ENCODE measurements at places on chromosomes 13 and 19.

DNA sequence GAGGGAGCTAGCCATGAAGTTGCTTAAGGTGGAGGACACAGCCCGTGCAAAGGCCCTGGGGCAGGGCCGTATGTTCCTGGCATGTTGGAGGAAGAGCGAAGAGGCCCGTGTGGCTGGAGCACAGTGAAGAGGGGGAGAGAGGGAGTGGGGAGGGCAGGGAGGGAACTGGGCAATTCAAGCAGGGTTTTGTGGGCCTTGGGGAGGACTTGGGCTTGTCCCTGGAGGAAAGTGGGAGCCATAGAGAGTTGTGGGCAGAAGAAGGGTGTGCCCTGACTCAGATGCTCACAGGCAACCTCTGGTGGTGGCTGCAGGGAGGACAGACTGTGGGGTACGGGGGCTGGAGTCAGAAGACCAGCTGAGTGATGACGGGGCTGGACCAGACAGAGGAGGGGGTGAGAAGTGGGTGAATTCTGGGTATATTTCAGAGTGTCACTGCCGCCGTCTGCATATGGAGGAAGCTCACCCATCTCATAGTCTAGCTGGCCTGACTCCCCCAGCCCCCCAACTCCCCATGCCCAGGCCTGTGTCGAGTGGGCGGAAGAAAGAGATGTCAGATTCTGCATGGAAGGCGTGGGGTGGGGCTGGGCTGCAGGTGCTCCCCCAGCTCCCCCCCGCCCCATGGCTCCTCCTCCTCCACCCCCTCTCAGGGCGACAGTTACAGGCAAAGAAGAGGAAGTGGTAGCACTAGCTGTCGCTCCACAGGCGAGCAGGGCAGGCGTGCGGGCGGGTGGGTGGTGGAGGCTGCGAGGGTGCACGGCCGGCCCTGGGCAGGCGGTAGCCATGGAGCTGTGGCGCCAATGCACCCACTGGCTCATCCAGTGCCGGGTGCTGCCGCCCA lies at the start of gene VAV1:
TSS of gene VAV1 (plus strand) at position 681 of the 838 bp plus-strand sequence. CDS start at position 781, 100 bp downstream.
- DNase-seq = peak; percentile 79

DNA sequence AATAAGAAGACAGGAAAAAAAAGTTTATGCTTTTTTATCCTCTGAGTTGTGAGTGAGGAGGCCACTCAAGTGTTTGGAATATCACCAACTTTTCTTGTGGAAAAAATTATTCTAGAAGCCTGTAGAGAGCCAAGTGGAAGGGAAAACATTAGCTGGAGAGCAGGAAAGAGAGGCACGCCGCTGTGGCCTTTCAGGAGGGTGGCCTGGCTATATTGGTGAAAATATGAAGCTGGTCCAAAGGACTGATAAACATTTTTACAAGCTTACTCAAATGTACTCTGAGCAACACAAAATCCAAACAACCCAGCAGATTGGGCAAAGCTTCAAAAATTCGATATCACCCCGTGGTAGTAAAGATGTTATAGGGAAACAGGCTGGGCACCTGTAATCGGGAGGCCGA lies 2.3 kb upstream of the EIF3G start:
- DNase-seq = no peak

DNA sequence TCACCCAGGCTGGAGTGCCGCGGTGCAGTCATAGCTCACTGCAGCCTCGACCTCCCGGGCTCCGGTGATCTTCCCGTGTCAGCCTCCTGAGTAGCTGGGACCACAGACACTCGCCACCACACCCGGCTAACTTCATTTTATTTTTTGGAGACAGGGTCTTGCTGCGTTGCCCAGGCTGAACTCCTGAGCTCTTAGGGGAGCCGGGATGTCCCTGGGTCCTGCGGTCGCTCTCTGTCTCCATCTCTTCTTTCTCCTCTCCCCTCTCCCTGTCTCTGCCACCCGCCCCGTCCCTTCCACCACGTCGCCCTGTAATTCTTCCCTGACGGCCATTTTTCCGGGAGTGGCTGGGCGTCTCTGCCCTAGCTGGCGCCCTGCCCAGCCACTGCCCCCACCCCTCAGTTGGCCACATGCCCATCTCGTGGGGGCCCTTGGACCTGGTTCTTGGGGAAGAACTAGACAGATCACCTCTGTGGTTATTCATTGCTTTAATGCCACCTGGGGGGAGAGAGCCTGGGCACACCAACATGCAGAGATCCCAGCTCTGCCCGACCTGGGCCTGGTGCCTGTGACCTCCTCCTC lies 18.9 kb downstream of the ARID3A start:
- no peak for DNase-seq

DNA sequence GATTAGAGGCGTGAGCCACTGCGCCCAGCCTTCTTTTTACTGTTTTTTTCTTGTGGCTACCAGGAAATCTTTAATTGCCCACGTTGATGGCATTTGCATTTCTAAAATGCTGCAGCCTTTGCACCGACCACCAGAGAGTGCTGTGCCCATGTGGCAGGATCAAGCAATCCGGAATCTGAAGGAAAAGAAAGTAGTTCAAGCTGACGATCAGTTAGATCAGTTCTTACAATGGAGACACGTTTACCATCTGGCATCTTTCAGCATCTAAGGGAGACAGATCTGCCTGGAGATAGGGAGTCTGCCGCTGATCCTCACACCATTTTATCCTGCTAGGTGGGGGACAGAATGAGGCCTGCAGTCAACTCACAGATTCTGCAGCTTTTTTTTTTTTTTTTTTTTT lies 19.9 kb downstream of the TINCR start:
- no peak for DNase-seq

GRCh38 chr19:38004186-38004520 lies 97.1 kb downstream of the SIPA1L3 start:
- DNase-seq = no peak

DNA sequence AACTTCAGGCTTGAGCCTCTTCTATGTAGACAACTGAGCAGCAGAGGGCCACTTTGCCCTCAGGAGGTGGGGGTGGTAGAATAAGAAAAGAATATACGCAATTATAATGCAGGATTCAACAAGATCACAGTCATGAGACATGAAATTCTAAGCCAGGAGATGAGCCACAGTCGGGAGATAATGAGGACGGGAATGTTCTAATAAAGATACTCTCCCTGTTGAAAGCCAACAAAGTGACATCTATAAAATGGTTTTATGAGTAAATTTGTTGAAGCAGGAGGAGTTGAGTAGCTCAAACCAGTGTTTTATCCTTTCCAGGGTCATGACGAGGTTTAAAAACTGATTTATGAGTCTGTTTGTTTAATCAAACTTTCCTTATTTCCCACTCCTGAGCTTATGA lies 152.0 kb upstream of the SERP2 start:
- no peak for DNase-seq

GRCh38 chr13:44380404-44381165 lies 7.0 kb downstream of the SERP2 start:
- DNase-seq = no peak

GRCh38 chr19:53877361-53877766 lies 4.6 kb upstream of the PRKCG start:
- DNase-seq = no peak

DNA sequence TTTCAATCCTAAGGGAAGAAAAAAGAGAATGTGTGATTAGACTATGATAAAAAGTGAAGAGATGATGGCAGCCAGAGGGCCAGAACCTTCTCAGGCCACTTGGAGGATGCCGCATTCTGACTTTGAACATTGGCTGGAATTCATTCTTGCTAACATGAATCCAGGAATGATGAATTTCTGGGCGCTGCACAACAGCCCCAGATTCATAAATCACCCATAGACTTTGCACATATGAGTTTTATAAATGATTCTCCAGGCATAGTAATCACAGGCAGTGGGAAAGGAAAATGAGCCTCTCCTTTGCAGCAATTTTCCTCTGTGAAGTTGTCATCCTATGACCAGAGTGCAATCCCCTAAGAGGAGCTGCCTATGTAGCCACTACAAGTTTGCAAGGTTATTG lies 555.4 kb downstream of the KCTD12 start:
- no peak for DNase-seq

DNA sequence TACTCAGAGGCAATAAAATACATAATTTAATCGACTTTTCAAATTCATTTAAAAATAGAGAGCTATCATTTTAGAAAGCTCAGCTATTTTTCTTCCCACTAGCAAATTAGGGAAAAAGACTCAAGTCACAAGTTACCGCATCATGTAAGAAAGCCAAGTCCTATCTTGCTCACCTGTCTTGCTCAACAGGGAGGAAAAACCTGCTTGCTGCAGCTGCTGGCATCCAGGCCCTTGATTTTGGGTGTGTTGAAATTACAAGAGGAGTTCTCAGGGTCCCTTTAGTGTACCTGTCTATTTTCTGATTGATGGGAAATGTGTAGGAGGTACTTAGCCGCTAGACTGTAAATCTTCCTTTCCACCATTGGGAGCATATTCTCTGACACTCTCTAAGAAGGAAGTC lies 22.2 kb downstream of the SLC10A2 start:
- DNase-seq = no peak

DNA sequence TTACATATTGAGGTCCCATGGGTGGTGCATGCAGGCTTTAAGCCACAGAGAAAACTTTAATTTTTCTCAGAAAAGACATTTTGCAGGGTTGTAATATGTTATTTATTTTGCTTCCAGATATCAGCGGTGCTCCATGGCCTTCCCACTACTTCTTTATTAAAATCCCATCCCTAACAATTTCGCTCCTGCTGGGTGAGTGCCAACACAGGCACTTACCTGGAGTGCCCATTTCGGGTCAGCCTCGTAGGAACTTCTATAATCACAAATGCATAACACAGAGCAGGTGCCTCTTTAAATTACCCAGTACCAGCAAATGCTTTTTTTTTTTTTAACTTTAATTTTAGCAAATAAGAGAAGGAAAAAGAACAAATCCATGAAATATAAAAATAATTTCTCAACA lies 86.4 kb downstream of the EFNB2 start:
- DNase-seq = no peak

GRCh38 chr19:46015687-46016425 lies 7.0 kb downstream of the PGLYRP1 start:
- DNase-seq = no peak

DNA sequence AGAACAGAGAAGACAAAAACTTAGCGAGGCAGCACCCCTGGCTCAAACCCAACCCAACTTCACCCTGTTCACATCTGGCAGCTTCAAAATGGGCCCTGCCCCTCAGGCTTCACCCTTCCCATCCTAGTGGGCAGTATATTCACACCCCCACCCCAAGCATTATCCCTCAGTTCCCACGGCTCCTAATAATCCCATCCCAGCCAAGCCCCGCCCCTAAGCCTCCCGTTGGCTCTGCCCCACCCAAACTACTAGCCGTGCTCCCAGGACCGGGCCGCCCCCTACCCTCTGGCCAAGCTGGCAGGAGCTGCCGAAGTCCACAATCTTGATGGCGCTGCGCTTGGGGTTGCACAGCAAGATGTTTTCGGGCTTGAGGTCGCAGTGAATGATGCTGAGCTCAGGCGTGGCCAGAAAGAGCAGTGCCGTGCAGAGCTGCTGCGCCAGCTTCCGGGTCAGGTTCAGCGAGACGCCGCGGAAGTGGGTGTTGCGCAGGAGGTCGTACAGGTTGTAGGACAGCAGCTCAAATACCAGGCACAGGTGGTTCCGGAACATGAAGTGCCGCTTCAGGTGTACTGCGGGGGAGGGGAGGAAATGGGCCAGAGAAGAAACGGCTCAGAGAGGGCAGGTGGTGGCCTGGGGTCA lies 5.8 kb downstream of the DYRK1B start:
- no peak for DNase-seq

DNA sequence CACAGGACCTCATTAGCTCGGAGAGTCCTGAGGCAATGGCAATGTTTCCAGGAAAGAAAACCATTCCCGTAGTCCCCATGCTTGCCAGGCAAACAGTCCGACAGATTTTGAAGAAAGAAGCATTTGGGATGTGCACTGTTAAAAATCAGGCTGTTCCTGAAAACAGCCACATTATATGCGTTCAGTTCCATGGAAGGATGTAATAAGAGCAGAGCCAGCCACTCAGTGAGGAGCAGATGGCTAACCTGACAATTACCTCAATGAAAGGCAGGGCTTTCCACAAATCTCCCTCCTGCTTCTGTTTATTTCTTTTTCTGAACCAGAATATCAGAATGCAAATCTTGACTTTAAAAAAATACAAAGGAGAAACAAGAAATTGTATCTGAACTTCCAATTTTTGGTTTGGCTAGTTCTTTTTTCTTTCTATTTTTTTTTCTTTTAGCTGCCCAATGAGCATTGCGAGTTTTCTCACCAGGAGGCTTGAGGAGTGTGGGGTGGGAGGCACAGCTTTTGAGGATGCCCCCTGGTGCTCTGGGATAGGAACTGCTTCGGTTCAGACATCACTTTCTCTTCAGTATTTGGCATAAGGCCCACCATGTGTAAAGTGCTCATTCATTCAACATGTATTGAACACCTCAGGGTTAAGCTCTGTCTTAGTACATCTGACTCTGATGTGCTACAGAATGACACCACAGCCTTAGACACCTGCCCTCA lies 124.2 kb downstream of the TBC1D4 start:
- peak; percentile 44 for DNase-seq

DNA sequence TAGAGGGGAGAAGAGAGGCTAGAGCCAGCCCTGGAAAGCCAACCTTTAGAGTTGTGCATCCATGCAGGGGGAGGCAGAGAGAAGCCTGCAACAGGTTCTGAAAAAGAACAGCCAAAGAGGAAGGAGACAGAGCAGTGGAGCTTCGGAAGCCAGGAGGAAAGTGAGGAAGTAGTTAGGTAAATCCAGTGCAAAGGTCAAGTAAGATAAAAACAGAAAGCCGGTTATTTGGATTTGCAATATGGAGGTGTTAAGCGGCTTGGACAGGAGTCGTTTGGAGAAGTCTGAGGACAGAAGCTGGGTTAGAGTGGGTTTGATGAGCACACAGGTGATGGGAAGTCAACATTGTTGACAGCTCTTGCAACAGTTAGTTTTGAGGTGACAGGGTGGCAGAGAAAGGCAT lies 53.5 kb upstream of the FLT1 start:
- DNase-seq = no peak

- DNase-seq = no peak
These were observed 52.4 kb upstream of the SPATA13 start for GRCh38 chr13:24107955-24108614.

- no peak for DNase-seq
These were observed 232.6 kb downstream of the UQCRFS1 start for GRCh38 chr19:28980236-28980868.

GRCh38 chr13:42533336-42533591 lies 40.7 kb upstream of the TNFSF11 start:
- no peak for DNase-seq

GRCh38 chr13:103187721-103188156 lies 121.5 kb upstream of the SLC10A2 start:
- no peak for DNase-seq

DNA sequence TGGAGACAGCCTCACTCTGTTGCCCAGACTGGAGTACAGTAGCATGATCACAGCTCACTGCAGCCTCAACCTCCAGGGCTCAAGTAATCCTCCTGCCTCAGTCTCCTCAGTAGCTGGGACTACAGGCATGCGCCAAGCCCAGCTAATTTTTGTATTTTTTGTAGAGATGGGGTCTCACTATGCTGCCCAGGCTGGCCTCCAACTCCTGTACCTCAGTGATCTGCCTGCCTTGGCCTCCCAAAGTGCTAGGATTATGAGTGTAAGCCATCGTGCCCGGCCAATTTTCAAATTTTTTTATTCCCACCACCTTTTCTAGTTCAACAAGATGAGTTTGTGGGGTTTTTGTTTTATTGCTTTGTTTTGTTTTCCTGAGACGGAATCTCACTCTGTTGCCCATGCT lies 31.7 kb downstream of the XPO4 start:
- no peak for DNase-seq

- DNase-seq = no peak
These were observed 107.2 kb upstream of the HTR2A start for GRCh38 chr13:47004027-47004426.

All from GM12864 (cell line).